Prostate gland (tissue), 2 donors: ENCODE measurements at places on chromosomes 4 and X. TPM values are rescaled to one million over a fixed set of nuclear protein-coding genes. Genes with fewer than 3 reads are reported as not detected.

DNA sequence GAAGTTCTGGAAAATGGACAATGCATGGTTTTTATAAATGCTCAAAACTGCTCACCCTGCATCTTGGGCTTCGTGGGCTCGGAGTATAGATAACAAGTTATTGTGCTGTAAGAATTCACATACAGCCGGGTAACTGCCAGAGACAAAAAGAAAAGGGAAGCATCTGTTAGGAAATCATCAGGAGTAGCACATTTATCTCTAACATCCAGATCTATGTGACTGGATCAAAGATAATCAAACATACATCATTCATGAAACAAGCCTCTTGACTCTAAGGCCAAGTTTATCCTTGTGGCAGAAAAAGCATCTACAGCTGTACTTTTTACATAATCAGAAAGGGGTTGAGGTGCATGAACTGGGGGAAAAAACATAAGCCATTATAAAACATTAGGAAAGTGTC, 264.2 kb downstream of the PPP3CA start:
- peaks cover 7% of the 10 kb centered on the region for H3K4me1 ChIP-seq
- no peaks in the 10 kb centered on the region for H3K27me3 ChIP-seq
- H3K4me3 ChIP-seq: no peak overlapping the region

- no peak overlapping the region for H3K27ac ChIP-seq
- no peaks in the 10 kb centered on the region for H3K4me1 ChIP-seq
- no peaks in the 10 kb centered on the region for H3K27me3 ChIP-seq
- H3K36me3 ChIP-seq: no peaks in the 10 kb centered on the region
- no peak overlapping the region for H3K4me3 ChIP-seq
These were observed 27.5 kb upstream of the PLCXD1 start for GRCh38 chrX:253451-254297.

DNA sequence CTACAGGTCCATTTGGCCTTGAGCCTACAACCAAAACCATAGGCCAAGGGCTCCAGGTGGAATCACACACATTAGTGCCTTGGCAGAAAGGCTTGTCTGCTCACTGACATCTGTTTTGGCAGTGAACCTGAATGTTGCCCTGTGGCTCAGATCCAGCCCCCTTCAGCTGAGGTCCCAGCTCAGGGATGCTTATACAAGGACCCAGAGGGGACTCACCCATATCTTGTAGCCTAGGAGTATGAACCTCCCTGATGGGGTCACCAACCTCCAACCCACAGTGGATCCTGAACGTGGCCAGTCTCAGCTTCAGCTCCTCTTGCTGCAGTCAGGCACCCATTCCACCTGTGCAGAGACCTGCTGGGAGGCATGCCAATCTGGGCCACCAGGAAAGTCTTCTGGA, 50.8 kb upstream of the HMX1 start:
- DNase-seq: no peak
- no peaks in the 10 kb centered on the region for H3K4me1 ChIP-seq
- H3K27me3 ChIP-seq: no peaks in the 10 kb centered on the region
- H3K36me3 ChIP-seq: no peaks in the 10 kb centered on the region

GRCh38 chrX:109403922-109404321, 78.0 kb downstream of the GUCY2F start:
- no peaks in the 10 kb centered on the region for H3K4me1 ChIP-seq
- no peak for DNase-seq
- no peak overlapping the region for H3K4me3 ChIP-seq
- no peaks in the 10 kb centered on the region for H3K36me3 ChIP-seq
- H3K27ac ChIP-seq: no peak overlapping the region

DNA sequence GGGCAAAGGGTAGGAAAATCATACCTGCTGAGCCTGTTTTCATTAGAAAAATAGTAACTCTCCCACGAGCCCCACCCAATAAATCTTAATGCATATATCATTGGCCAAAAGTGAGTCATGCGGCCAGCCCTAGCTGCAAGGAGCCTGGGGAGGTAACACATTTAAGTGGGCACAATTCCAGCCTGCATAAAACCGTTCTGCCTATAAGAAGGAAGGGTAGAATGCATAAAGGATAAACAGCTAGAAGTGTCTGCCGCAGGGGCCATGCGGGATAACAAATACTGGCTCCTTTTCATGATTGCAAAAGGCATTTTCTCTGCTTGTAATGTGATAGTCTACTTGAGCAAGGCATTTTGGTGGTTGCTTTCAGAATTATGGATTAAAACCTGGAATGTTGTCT, 37.1 kb downstream of the EFHC2 start:
- no peaks in the 10 kb centered on the region for H3K27me3 ChIP-seq
- no peaks in the 10 kb centered on the region for H3K36me3 ChIP-seq
- no peak overlapping the region for H3K4me3 ChIP-seq

GRCh38 chr4:41172786-41173185, 41.6 kb downstream of the APBB2 start:
- no peaks in the 10 kb centered on the region for H3K36me3 ChIP-seq
- H3K27me3 ChIP-seq: no peaks in the 10 kb centered on the region
- DNase-seq: no peak

DNA sequence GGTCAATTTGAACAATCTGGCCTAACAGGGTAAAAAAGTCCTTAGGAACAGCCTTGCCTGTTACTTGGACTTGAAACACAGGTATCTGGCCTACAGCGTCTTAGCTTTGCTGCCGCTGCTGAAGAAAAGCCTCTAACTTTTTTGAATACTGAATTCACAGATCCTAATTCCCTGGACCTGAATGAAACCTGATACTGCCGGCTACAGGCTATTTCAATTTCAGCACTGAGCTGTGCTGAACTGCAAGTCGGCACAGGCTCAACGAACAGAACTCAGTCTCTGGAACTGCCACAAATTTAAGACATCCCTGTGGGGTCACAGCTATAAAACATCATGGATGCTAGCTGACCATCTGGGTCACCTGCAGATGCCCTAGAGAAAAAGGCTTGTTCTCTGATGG, 7.2 kb downstream of the NR0B1 start:
- no peaks in the 10 kb centered on the region for H3K36me3 ChIP-seq
- DNase-seq: no peak
- no peaks in the 10 kb centered on the region for H3K27me3 ChIP-seq
- no peak overlapping the region for H3K4me3 ChIP-seq
- no peaks in the 10 kb centered on the region for H3K4me1 ChIP-seq

DNA sequence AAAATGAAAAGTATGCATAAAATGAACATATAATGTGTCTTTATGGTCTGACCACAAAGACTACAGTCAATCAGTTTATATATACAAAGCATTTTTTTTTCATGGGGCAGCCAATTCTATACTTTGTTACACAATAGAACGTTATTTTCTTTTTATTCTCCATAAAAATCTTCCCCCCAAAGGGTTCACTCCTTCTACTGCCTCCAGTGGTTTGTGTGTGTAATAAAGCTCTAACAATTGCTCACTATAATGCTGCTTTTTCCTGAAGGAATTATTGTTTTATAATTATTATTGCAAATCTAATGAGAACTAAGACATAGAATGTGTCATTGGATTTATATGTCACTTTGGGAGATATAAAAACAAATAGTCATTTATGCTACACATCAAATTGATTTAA, 664.1 kb upstream of the PABPC4L start:
- H3K27ac ChIP-seq: no peak overlapping the region
- no peak for DNase-seq
- H3K4me3 ChIP-seq: no peak overlapping the region
- no peaks in the 10 kb centered on the region for H3K36me3 ChIP-seq
- no peaks in the 10 kb centered on the region for H3K4me1 ChIP-seq

- no peaks in the 10 kb centered on the region for H3K27me3 ChIP-seq
- H3K36me3 ChIP-seq: no peaks in the 10 kb centered on the region
- H3K4me1 ChIP-seq: no peaks in the 10 kb centered on the region
- no peak overlapping the region for H3K27ac ChIP-seq
These were observed 202.9 kb upstream of the NPY2R start for GRCh38 chr4:155005395-155006090.

- no peaks in the 10 kb centered on the region for H3K4me1 ChIP-seq
- H3K27me3 ChIP-seq: no peaks in the 10 kb centered on the region
- H3K36me3 ChIP-seq: no peaks in the 10 kb centered on the region
- H3K27ac ChIP-seq: no peak overlapping the region
These were observed 19.9 kb downstream of the DCHS2 start for GRCh38 chr4:154471526-154472331.

- no peak overlapping the region for H3K27ac ChIP-seq
- H3K36me3 ChIP-seq: no peaks in the 10 kb centered on the region
- no peak for DNase-seq
- no peaks in the 10 kb centered on the region for H3K4me1 ChIP-seq
These were observed 1.4 kb upstream of the SLC38A5 start for GRCh38 chrX:48471504-48471903.

GRCh38 chrX:150258463-150259430, 104.4 kb upstream of the MAMLD1 start:
- no peaks in the 10 kb centered on the region for H3K27me3 ChIP-seq
- H3K27ac ChIP-seq: no peak overlapping the region

- DNase-seq: no peak
- no peaks in the 10 kb centered on the region for H3K36me3 ChIP-seq
- H3K27ac ChIP-seq: no peak overlapping the region
These were observed 44.5 kb upstream of the TRIM2 start for GRCh38 chr4:153159728-153160221.

- H3K27me3 ChIP-seq: no peaks in the 10 kb centered on the region
- H3K4me3 ChIP-seq: peak overlapping the region; percentile 8
- no peaks in the 10 kb centered on the region for H3K4me1 ChIP-seq
These were observed 1.1 kb upstream of the FGF16 start for GRCh38 chrX:77446029-77446585.

DNA sequence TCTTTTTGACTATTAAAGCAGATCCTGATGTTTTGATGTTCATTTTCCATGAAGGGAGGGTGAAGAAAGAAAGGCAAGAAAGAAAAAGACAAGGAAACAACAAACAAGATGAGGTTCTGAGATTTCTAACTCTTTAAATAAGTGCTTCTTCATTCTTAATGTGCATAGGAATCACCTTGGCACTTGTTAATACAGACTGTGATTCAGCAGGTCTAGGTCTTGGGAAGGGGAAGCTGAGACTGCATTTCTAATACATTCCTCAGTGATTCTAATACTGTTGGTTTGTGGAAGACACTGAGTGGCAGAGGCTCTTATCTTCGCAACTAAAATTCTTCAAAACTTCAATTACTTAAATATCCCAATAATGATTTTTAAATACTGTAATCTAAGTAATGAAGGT, 95.2 kb upstream of the NAP1L5 start:
- H3K4me1 ChIP-seq: no peaks in the 10 kb centered on the region
- no peak overlapping the region for H3K27ac ChIP-seq
- H3K36me3 ChIP-seq: no peaks in the 10 kb centered on the region
- H3K27me3 ChIP-seq: no peaks in the 10 kb centered on the region

GRCh38 chr4:169791527-169792156, 33.9 kb upstream of the HPF1 start:
- no peaks in the 10 kb centered on the region for H3K4me1 ChIP-seq
- no peak overlapping the region for H3K27ac ChIP-seq
- H3K36me3 ChIP-seq: no peaks in the 10 kb centered on the region
- H3K27me3 ChIP-seq: no peaks in the 10 kb centered on the region
- no peak overlapping the region for H3K4me3 ChIP-seq

Gene RGN
- 3.6 TPM for total RNA-seq

Gene RNF212
- 15.3 TPM for total RNA-seq

Gene COL4A6
- 13.5 TPM for total RNA-seq

Gene TKTL2
- total RNA-seq: not detected

Gene MAGEA12
- not detected for total RNA-seq

Gene MAGEE2
- total RNA-seq: 0.36 TPM

Gene MAGEA3
- not detected for total RNA-seq

Gene RPS6KA6
- 5.3 TPM for total RNA-seq

Gene NWD2
- total RNA-seq: 0.23 TPM
